NCI-H446 (cell line): ENCODE measurements at places on chromosomes 6 and 20.

DNA sequence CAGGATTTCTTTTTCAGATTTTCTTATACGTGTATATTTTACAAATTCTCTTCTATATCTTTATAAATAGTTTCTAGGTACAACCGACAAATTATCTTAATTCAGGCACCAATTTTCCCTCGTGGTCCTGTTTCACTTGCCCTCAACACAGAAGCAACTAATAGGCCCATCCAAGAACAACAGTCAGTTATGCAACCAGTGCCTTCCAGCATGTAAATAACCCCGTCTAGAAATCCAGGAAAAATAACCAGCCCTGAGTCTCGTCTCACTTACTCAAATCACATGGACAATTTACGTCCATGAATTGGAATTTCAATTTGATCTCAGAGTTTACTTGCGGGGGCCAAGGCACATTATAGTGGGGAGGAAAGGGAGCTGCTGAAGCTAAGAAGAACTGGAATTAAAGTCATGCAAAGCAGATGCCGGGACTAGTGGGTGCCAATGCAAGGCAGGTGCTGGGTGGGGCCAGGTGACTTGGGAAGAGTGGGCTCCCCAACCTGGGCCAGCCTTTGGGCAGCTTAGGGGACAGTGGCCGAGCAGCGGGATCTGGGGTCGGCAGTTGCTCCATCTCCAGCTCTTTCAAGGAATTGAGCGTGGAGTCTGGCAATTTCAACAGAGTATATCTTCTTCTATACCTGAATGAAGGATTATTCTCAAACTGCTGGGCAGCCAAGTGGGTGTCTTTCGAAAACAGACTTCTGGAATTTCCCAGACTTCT lies 121.7 kb downstream of the EDN3 start:
- DNase-seq: no peak

GRCh38 chr6:118559659-118560058 lies 11.6 kb downstream of the PLN start:
- DNase-seq: no peak

- no peak for DNase-seq
These were observed 60.8 kb downstream of the CD40 start for GRCh38 chr20:46178891-46179290.

GRCh38 chr20:44460795-44461141 lies 14.9 kb upstream of the TTPAL start:
- no peak for DNase-seq

DNA sequence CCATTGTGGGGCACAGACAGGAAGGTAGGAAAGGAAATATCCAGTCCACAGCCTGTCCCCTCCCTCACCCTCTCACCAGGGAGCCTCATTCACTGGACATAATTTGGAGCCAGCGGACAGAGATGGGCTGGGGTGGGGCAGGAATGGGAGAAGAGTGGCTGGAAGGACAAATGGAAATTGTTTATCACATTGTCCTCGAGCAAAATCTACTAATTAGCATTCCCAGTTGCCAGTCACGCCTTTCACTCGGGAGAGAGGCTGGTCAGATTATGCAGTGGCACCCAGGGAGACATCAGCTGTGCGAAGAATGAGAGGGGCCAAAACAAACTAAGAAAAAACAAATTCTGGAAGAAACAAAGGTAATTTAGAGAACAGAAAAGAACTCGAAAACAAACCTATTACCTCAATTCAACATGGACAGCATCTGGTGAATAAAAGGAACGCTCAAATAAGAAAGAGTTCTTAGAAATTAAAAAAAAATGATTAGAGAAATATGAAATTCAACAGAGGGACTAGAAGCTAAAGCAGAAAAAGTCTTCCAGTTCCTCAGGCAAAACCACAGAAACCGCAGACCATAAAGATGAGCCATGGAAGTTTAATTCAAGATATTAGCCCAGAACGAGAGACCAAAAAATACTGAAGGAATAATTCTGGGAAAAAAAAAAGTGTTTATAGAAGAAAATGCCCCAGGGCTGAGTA lies 108.5 kb upstream of the RALGAPA2 start:
- DNase-seq: no peak

GRCh38 chr6:39979461-39980328 lies 45.4 kb upstream of the MOCS1 start:
- no peak for DNase-seq

DNA sequence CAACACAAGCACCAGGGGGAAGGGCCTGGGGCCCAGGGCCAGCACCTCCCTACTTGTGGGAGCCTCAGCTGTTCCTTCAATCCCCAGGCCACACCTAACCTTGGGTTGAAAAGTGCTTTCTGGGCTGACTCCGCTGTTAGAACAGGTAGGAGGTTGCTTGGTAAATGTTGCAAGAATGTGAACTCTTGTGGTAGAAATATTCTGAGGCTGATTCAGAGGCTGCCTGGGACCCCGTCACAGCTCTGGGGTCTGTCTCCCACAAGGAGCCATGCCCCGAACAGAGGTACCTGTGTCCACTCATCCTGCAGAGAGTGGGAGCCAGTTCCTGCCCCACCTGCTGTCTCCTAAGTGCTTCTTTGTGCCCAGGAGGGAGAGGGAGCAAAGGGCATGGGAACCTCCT lies 14.4 kb upstream of the MAS1L start:
- no peak for DNase-seq
